Activated T-helper 2 cell treated with anti-CD3 and anti-CD28 coated beads, Interferon-gamma antibody, Interleukin-2, Interleukin-4, amounts not matched to agents 10 μg/mL and 5 μg/mL and 100 μg/mL, durations not matched to agents 14 hours and 24 hours and 36 hours (primary cell): ENCODE measurements at places on chromosomes 7 and 10. TPM values are rescaled to one million over a fixed set of nuclear protein-coding genes. Genes with fewer than 3 reads are reported as not detected.

The PLAC9 gene
- total RNA-seq: not detected in 2 replicates

The CAV1 gene
- total RNA-seq: 0.41 and 0.57 TPM in 2 replicates

The WNT16 gene
- total RNA-seq: not detected in 2 replicates

- DNase-seq: no peak
Measured at GRCh38 chr7:92226981-92227380, 18.7 kb downstream of the KRIT1 start.

DNA sequence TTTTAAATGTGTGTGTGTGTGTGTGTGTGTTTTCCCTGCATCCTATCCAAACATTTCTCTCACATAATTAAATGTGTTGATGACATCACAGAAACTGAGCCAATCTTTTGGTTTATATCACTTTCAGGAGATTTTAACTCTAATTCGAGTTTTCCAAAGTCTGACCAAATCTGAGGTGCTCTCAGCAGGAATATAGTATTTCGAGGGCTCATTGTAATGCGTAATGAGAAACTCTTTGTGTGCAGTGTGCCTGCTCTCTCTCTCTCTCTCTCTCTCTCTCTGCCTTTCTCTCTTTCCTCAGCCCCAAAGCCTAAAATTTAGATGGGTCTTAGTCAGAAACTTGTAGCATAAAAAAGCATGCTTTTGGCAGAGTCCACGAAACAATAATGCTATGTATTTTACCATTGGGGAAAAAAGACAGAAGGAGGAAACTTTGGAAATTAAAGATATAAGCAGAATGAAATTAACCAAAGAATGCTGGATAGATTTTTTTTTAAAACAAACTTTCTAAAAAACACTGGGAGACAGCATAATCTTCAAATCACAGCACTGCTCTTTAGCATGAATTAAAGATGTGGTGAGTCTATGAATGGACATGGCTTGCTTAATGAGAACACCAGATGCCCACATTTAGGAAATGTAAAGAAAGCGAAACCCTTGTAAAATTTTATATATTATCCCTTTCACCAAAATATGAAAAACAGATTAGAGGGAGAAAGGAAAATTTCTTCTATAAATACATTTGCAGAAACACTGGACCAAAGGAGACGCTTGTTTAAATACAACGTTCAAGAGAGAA lies 206.8 kb upstream of the HABP2 start:
- DNase-seq: no peak

GRCh38 chr10:774661-775244 lies 85.3 kb upstream of the DIP2C start:
- no peak for DNase-seq

DNA sequence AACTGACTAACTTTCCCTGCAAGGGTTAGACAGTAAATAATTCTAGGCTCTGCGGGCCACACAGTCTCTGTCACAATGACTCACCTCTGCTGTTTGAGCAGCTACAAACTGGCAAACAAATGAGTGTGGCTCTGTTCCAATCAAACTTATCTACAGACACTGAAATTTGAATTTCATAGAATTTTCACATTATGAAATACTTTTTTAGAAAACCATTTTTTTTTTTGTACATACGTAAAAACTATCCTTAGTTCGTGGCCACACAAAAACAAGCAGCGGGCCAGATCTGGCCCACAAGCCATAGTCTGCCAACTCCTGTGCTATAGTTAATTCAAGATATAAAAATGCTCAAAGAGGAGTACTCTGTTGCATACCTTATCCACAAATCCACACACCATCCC lies 32.6 kb downstream of the PIP4K2A start:
- DNase-seq: peak; percentile 36

DNA sequence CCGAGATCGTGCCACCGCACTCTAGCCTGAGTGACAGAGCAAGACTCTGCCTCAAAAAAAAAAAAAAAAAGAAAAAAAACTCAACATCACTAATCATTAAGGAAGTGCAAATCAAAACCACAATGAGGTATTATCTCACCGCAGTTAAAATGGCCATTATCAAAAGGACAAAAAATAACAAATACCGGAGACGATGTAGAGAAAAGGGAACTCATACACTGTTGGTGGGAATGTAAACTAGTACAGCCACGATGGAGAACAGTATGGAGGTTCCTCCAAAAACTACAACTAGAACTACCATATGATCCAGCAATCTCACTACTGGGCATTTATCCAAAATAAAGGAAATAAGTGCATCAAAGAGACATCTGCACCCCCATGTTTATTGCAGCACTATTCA lies 24.3 kb downstream of the GRK5 start:
- DNase-seq: no peak

DNA sequence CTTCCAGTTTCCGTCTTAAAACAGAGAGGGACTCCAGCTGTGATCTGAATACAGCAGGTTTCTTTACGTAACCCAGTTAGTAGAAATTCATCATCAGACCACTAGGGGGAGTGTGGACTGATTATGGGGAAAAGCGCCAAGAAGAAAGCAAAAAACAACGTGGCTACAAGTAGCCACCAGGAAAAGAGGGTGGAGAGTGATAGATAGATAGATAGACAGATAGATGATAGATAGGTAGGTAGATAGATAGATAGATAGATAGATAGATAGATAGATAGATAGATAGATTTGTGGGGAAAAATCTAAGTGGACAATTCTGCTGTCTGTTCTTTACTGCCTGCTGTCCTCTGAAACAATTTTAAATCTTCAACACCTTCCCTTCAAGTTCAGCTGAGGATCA lies 12.7 kb upstream of the AKR1B10 start:
- no peak for DNase-seq

GRCh38 chr10:12389154-12389734 lies 39.9 kb downstream of the CAMK1D start:
- no peak for DNase-seq

- no peak for DNase-seq
Measured at GRCh38 chr10:132582771-132583170, 45.2 kb downstream of the INPP5A start.
